ENCODE measurements at places on chromosomes 16 and 17.

GRCh38 chr16:85180827-85181738 lies 68.8 kb upstream of the CIBAR2 start:
- DNase-seq: no peak

DNA sequence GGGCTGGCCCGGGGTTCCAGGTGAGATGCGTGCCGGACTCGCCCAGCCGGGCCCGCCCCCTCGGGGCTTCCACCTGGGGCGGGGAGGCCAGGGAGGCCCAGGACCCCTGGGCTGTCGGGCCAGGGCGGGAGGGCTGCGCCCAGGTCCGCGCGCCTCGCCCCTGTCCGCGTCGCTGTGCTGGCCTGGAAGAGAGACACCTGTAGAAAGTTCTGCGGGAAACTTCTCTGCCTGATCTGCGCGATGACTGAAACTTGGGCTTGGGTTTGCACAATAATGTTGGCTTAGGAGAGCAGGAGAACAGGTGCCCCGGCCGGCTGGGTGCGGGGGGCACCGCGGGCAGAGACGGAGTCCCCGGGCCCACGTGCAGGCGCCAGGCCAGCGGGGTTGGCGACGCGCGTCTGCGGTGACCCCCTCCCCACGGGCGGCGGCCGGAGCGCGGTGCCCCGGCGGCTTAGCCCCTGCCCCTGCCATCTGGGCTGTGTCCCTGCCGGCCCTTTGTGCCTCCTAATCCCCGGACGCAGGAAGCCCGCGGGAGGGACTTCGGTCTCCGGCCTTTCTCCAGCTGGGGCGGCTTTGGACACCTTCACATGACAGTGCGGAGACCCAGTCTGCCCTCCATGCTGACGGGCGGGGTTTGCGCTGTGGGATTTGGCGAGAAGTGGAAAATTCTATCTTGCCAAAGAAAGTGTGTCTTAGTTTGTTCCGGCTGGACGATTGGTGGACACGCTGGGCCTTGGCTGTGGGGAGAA lies 483 bp downstream of the LLGL2 start:
- DNase-seq: peak; percentile 52

- DNase-seq: no peak
Measured at GRCh38 chr16:28090646-28091377, 27.3 kb upstream of the GSG1L start.

GRCh38 chr16:72658888-72659717 lies 388.8 kb downstream of the ZFHX3 start:
- no peak for DNase-seq

- no peak for DNase-seq
Measured at GRCh38 chr17:47857551-47858455, 6.8 kb upstream of the SP6 start.

DNA sequence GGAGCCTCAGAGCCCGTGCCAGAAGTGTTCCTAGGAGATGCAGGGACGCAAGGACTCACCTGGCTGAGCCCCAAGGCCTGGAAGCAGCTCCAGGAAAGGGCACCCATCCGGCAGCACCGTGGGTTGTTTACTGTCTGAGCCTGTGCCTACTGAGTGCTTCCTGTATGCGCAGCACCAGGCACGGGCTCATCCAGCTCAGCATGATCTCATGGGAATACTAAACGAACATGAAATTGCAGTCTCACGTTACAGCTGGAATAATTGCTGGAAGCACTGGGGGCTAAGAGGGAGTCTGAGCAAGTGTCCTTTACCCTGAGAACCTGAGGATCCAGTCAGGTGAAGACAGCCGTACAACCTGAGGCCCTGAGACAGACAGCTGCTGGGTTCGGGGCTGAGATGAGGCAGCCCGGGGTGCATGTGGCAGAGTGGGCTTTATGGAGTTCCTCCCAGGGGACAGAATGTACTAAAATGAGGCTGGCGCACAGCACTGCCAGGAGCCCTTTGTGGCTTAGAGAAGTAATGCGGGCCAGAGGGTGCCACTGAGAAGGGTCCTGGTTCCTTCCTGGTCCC lies 5.4 kb downstream of the CTRL start:
- no peak for DNase-seq

- DNase-seq: peak; percentile 98
Measured at GRCh38 chr16:72008424-72009216, at the start of gene DHODH. DHODH (plus strand) TSS chr16:72008744; CDS start chr16:72008765, 21 bp downstream.

DNA sequence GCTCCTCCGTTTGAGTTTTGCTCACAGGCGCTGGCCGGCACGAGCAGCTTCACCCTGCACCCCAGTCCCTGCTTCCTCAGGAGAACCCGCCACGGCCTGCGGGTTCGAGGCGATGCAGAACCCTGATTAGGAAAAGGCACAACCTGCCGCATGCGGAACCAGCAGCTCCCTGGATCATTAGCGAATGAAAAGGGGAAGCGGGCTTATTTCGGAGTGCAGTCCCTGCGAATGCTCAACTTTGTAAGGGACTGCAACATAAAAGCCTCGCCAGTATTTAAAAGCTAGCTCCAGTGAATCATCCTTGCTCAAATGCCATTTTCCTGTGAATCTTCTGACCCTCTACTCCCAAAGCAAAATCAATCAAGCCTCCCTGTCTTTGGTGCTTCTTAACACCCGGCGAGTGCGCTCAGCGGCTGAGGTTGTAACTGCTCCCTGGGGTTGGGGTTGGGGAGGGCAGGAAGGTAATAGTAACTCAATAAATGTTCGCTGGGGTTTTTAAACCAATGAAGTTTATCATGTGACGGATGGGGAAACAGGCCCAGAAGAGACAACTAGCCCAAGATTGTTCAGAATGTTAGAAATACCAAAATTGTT lies 678 bp upstream of the AKAP10 start:
- DNase-seq: peak; percentile 50

GRCh38 chr16:77555791-77556190 lies 121.0 kb upstream of the ADAMTS18 start:
- no peak for DNase-seq

- DNase-seq: no peak
Measured at GRCh38 chr16:25210758-25211157, 6.0 kb upstream of the AQP8 start.

GRCh38 chr16:89319631-89319885 lies 102.1 kb downstream of the ZNF778 start:
- DNase-seq: no peak
